Tongue (tissue), 3 donors: ENCODE measurements at places on chromosomes 3 and 15.

GRCh38 chr15:80844011-80844732, 65.0 kb downstream of the CEMIP start:
- DNase-seq: peak; percentile 84

GRCh38 chr15:45100884-45101625, 12.9 kb downstream of the DUOX2 start:
- no peak for DNase-seq

- DNase-seq: no peak
Measured at GRCh38 chr3:14486460-14486859, 53.7 kb downstream of the GRIP2 start.

DNA sequence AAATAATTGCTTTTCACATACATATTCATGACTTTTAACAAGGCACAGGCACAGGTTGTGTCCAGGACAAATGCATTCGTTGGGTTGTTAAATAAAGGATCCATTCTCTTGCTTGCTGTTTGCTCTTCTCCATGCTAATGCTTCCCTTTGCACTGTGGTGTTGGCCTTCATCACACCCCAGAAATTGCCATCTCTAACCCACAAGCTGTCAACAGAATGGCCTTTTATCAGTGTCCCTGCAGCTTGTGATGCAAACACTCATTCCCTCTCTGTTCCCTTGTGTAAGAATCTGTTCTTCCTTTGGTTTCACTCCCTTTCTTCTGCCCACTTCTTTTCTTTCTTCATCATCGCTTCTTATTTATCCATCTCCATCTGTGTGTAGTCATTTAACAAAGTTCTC, 72.2 kb downstream of the SLC7A14 start:
- no peak for DNase-seq

DNA sequence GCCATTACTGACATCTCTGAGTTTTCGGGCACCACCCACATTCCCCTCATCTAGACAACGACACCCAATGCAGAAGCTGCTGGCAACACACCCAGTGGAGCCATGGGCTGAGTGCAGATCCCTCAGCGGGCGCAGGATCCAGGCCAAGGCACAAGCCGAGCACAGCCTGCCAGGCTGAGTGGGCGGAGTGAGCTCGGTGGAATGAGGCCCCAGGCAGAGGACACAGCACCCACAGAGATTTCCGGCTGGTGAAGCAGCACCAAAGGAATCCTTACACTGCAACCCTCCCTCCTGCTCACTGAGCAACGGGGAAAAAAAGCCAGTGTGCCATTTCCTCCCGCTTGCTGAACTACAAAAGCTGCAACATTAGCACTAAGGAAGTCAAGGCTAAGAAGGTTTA, 34.3 kb downstream of the ZMAT3 start:
- no peak for DNase-seq

GRCh38 chr15:100928632-100929280, 9.6 kb downstream of the LRRK1 start:
- DNase-seq: peak; percentile 58

DNA sequence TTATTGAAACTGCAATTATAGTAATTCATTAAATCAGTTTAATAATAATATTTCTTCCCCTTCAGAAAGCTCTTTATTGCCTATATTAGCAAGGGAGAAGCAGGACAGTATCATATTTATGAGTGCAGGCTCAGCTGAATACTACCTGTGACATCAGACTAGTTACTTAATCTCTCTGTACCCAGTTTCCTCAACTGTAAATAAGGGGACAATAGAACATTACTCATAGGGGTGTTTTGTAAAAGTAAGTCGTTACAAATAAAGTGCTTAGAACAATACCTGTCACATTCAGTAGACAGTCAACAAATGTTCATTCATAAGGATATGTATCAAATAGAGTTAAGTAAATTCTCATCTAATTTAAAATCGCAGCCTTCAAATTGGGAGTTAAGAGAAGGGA, 12.1 kb upstream of the VPS39 start:
- no peak for DNase-seq

DNA sequence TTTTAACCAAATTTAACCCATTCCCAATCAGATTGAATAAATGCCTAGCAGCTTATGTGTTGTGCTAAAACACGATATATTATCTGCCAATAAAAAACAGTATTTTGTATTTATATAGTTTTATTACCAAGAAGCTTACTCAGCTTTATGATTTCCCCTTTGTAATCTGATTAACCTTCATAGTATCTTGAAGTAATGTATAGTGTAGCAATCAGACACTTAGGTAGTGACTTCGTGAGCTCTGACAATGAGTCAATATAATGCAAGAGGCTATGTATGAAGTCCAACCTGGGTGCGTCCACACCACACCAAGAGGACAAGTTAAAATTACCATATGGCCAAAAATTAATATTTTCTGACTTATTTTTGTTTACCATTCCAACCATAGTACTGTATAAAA, 2.1 kb upstream of the CNBP start:
- no peak for DNase-seq

DNA sequence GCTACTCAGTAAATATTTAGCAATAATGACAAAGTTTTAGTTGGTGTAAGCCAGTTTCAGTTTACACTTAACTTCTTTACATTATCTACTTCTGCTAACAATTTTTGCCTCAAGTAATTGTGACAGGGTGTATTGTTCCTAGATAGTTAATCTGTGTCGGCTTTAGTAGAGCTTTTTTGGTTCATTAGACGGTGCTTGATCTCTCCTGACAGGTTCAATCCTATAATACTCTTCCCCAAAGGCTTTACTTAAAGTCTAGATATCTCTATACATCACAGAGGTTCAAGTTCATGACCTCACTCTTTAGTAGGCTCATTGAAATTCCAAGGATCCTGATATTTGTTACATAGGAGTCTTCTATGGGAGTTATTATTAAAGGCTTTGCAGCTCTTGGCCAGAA, 365.6 kb upstream of the DPPA4 start:
- DNase-seq: no peak

GRCh38 chr3:130686833-130687232, 59.8 kb downstream of the PIK3R4 start:
- DNase-seq: no peak

DNA sequence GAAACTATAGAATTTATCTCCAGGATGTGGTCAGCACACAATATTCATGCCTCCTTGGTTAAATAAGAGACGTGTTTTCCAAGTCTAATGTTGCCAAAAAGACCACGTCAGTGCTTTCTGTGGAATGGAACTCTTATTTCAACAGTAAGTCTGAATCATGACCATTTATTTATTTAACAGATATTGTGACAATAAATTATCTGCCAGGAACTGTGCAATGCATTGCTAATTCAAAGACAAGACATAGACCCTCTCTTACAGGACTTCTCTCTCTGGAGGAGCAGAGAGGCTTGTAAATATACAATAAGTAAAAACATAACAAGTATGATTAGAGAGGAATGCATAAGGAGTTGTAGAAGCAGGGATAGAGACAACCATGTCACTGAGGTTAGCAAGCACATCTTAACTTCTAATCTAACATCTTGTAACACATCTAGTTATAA, 227.5 kb downstream of the DTWD1 start:
- DNase-seq: no peak

DNA sequence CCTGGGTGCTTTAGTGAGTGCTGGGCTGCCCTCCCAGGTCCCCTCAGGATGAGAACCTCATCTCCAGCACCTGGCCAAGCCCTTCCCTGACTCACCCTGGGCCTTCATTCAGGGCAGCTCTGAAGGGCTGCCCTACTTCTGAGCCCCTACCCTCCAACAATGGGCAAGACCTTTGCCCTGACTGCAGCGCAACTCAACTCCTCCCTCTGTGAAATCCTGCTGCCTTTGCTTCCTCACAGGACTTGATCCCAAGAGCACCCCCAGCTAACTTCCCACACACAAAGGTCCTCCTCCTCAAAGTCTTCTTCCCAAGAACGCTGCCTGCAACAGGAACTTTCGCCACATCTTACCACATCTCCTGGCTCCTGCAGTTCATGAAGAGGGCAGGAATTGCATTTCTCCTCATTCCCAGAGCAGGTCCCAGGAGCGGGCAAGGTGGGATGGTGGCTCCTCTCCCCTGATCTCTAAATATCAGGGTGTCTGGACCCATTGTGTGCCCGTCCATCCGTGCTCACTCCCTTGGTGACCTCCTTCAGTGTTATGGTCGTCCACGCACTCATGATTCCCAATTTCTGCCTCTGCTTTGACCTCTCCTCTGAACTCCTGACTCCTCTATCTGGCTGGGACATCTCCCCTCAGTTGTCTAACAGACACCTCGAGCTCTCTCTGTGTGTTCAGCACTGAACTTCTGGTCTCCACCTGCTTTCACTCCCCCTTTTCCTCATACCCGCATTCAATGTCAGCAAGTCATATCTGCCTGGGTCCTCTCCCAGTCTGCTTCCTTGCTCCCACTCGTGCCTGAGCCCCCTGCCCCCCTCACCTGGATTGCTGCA, 4.5 kb upstream of the SSUH2 start:
- DNase-seq: no peak

- peak; percentile 53 for DNase-seq
Measured at GRCh38 chr3:153290268-153291015, 128.4 kb downstream of the RAP2B start.

DNA sequence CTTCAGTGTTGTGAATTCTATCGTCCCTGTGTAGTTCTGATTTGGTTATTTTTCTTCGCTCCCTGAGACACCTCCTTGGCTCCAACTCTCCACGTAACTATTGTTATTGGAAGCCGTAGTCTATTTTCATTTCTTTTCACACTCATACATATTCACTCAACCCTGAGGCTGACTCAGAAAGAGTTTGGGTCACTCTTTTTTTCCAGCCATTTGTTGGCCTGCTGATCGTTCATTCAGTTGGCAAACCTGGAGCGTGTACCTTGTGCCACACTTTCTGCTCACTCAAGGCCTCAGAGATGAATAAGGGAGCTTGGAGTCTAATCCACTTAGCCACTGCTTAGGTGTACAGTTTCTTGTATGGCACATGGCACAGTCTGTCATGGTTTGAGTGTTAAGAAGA, 22.4 kb downstream of the GYG1 start:
- DNase-seq: no peak

GRCh38 chr3:65145680-65146079, 457.9 kb upstream of the ADAMTS9 start:
- DNase-seq: no peak

GRCh38 chr15:42632105-42632675, 56.8 kb downstream of the STARD9 start:
- no peak for DNase-seq

- no peak for DNase-seq
Measured at GRCh38 chr15:48858401-48858800, 19.5 kb upstream of the EID1 start.

DNA sequence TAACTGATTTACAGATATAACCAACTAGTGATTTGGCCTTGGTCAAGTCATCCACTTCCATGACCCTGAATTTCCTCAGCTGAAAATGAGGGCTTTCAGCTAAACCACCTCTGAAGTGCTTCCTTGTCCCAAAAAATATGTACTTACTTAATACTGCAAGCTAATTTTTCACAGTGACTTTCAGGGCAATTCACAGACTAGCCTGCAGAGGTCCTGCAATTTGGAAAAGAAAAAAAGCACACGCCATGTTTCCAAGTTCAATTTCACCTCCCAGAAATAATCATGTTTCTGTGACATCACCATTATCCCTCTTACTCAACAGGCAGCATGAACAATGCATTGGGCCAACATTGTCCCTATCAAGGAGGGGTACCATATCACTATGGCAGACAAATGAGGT, 218.2 kb downstream of the SHOX2 start:
- DNase-seq: no peak

GRCh38 chr3:189824629-189825312, 193.6 kb downstream of the TP63 start:
- peak; percentile 34 for DNase-seq

GRCh38 chr3:11155341-11156025, 1.2 kb downstream of the HRH1 start:
- peak; percentile 85 for DNase-seq

GRCh38 chr3:133948996-133949395, 53.3 kb upstream of the RAB6B start:
- no peak for DNase-seq

GRCh38 chr3:10546181-10546624, 40.8 kb upstream of the ATP2B2 start:
- DNase-seq: no peak

DNA sequence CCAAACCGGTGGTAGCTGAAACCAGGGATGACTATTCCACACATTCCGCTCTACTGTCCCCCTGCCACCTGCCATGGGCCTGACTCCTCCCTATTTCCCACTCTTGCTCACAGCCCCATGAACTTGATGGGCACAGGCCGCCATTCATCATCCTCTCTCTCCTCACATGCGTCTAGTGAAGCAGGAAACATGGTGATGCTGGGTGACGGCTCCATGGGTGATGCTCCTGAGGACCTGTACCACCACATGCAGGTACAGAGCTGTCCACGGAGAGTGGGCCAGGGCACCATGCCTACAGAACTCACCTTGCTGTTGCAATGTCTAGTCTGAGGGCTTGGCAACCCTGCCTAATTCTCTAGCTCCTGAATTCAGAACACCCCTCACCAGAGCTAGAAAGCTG, 23.3 kb upstream of the MANF start:
- DNase-seq: no peak

GRCh38 chr15:75639191-75639708, 774 bp downstream of the IMP3 start:
- DNase-seq: no peak

DNA sequence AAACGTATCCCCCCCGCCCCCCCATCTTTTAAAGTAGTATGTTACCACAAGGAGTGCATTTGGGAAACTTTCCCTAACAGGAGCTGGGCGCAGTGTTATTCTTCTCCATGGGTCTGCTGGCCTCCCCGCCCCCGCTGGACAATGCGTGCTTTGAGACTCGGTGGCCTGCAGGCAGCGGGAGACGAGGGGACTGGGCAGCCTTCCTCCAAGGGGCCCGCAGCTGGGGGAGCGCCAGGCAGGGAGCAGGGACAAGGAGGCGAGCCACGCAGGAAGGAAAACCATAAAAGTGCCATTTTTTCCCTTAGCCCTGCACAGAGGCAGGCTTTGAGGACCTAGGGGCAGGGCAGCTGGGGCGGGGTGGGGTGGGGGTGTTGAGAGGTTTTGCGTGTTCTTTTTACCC, 14.1 kb downstream of the SOX2 start:
- peak; percentile 38 for DNase-seq

DNA sequence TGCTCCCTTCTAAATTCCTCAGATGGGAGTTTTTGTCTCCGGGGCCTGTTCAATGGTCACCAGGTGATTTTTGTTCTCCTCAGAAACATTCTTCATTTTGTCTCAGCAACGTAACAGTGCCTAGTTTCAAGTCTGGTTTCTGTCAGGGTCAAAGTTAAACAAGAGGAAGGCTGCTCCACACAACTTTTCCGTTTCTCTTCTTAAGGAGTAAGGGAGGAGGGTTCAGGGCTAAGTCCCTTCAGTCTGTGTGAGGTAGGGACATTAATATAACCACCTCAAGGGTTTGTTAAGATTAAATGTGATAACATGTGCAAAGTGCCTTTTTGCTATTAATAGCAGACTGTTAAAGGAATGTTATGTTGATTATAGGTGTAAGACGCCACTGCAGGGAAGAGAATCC, 41.8 kb downstream of the HOMER2 start:
- no peak for DNase-seq

DNA sequence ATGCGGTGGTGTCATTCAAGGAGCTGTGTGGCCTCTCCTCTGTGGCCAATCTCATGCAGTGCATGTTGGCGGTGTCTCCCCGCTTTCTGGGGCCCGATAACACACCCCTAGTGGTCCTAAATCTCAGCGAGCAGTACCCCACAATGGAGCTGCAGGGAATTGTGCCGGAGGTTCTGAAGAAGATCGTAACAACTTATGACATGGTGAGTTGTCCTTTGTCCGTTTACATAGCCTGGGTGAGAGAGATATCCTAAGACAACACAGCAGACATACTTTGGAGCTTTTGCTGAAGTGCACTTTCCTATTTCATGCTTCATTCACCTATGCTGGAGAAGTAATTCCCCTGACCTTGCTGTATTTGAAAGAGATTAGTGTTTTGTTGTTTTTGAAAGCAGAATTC, 130.0 kb downstream of the PLCL2 start:
- no peak for DNase-seq

GRCh38 chr15:32861174-32861573, 143.4 kb downstream of the GREM1 start:
- DNase-seq: no peak
